HFFc6 (cell line): ENCODE measurements at places on chromosomes 16 and 17. TPM values are rescaled to one million over a fixed set of nuclear protein-coding genes. Genes with fewer than 3 reads are reported as not detected.

The LGALS9B gene
- total RNA-seq: not detected in 3 replicates

The ADORA2B gene
- 0.91 and 1.1 TPM in 2 replicates for total RNA-seq

The KRT36 gene
- total RNA-seq: not detected in 3 replicates

The INCA1 gene
- total RNA-seq: 0.66 to 1.1 TPM (median 0.68 TPM) in 3 replicates

The MAPT gene
- total RNA-seq: 0.27 to 0.43 TPM (median 0.29 TPM) in 3 replicates

The STAC2 gene
- total RNA-seq: not detected in 3 replicates

The HASPIN gene
- total RNA-seq: 4.5 to 8.9 TPM (median 8.0 TPM) in 3 replicates

The SCIMP gene
- not detected in 3 replicates for total RNA-seq

The UNC13D gene
- total RNA-seq: 0.17 TPM in 2 of 3 replicates, not detected in the other

The LDHD gene
- 0.58 to 1.9 TPM (median 1.1 TPM) in 3 replicates for total RNA-seq

The CIAO3 gene
- total RNA-seq: 17.6 to 21.8 TPM (median 18.9 TPM) in 3 replicates

The ITGB3 gene
- total RNA-seq: 2.2 to 3.4 TPM (median 2.6 TPM) in 3 replicates

DNA sequence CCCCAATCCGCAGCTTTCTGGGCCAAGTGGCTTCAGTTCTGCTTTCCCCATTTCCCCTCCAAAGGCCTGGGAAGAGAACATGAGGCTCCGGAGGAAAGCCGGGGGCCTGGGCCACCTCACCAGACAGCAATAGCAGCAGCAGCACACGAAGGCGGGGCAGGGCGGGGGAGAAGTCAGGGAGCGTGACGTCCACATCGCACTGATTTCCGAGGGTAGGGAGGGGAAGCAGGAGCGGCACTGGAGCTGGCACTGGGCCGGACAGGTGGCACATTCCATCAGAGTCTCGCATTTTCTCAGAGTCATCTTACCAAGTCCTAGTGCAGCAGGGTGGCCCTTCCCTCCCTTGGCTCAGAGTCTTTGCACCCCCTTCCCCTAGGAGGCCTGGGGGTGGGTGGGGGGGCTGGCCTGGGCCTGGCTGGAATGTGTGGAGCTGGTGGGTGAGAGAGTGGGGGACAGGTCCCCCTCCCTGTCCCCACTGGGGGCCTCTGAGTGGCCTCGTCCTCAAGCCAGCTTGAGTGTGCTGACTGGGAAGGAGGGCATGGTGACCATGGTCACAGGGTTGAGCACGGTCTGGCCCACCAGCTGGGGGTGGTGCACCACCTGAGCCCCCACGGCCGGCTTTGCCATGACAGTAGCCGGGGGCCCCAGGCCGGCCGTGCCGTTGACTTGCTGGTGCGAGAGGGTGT, 14.3 kb downstream of the MNT start:
- no peak overlapping the region for H3K27ac ChIP-seq
- DNase-seq: no peak
- H3K27me3 ChIP-seq: peaks cover 8% of the 10 kb centered on the region
- peaks cover 19% of the 10 kb centered on the region for H3K36me3 ChIP-seq
- peaks cover 39% of the 10 kb centered on the region for H3K4me1 ChIP-seq

GRCh38 chr17:75565066-75565465, 22.5 kb upstream of the MYO15B start:
- no peaks in the 10 kb centered on the region for H3K36me3 ChIP-seq
- no peak overlapping the region for H3K27ac ChIP-seq
- H3K4me1 ChIP-seq: peaks cover 10% of the 10 kb centered on the region
- peaks cover 21% of the 10 kb centered on the region for H3K27me3 ChIP-seq
- DNase-seq: peak; percentile 45
- no peak overlapping the region for H3K4me3 ChIP-seq

DNA sequence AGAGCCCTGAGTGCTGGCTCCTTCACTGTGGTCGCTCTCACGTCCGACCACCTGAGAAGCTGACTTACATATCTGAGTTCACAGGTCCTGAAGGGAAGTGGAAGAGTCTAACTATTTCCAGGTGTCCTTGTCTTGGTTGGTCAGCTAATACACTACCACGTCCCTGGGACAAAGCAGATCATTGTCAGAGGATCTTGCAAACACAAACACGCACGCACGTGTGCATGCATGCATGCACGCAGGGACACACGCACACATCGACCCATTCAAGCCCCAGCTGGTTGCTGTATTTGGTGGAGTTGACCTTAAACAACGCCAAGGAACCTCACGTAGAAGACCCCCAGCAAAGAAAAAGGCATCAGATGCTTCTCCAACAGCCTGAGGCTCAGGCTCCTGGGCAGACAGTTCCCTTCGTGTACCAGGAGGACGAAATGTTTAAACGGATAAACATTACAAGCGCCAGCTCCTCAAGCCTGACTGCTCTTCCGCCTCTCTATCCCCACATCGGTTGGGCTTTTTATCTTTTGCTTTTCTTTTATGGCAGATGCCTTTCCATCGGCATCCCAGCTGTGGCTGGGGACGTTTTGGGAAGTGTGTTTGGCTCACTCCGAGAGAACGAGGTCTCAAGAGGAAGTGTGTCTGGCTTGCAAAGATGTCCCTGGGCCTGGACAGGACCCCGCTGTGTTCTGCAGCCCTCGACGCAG, 95.8 kb downstream of the TBC1D16 start:
- H3K4me1 ChIP-seq: peaks cover 9% of the 10 kb centered on the region
- no peak overlapping the region for H3K27ac ChIP-seq
- peaks cover 14% of the 10 kb centered on the region for H3K36me3 ChIP-seq
- no peaks in the 10 kb centered on the region; the same call in none of the 2 replicates for H3K27me3 ChIP-seq
- H3K4me3 ChIP-seq: no peak overlapping the region

- peak; percentile 30 for DNase-seq
- no peaks in the 10 kb centered on the region for H3K36me3 ChIP-seq
- no peak overlapping the region; the same call in 1 of the 2 replicates for H3K4me3 ChIP-seq
- peak overlapping the region; percentile 82 for H3K27ac ChIP-seq
- peaks cover 2% of the 10 kb centered on the region; the same call in 1 of the 2 replicates for H3K27me3 ChIP-seq
Observed at GRCh38 chr17:62823111-62823893, 15.2 kb upstream of the MARCHF10 start.

DNA sequence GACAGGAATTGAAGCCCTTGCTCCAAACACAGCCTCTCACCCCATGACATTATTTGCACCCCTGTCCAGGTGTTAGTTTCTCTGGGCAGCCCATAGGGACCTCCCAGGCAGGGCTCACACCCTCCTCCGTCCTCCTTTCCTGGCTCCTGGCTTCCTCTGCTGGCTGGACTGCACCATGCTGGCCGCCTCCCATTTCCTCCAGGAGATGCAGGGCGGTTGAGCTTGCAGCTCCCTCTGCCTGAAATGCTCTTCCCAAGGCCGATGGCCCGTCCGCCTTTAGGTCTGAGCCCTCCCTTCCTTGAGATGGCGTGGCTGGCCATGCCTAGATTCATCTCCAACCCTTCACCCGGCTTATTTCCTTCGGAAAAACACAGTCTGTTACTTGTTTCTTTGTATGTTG, 334.8 kb downstream of the SNX29 start:
- H3K4me1 ChIP-seq: peaks cover 22% of the 10 kb centered on the region
- DNase-seq: no peak
- H3K27ac ChIP-seq: no peak overlapping the region

DNA sequence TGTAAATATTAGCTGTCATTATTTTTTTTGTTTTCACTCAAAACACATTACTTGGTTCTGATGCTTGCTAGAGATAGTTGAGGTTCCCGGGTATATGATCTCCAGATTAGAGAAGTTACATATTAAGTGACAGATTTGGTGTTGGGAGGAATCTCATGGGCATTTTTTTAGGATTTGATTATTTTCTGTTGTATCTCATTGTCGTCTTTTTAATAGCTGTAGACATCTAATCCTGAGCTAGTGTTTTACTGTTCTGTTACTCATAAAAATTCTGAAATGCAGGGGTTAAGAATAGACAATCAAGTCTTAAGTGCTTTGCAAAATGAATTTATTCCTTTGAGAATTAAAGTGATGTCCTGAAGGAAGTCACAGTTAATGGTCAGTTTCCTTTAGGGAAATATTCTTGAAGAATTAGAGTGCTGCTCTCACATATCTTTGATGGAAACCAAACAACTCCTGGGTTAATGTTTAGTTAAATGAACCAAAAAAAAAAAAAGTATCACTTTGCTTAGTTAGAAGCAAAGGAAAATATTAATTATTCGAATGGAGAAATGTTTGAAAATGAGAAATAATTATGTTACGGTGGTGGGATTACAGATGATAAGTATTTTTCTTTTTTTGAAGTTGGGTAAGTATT, 251.7 kb upstream of the CACNG5 start:
- no peak for DNase-seq
- H3K36me3 ChIP-seq: peaks cover 14% of the 10 kb centered on the region

- H3K36me3 ChIP-seq: peaks cover 56% of the 10 kb centered on the region
- no peaks in the 10 kb centered on the region for H3K27me3 ChIP-seq
- DNase-seq: peak; percentile 28
- no peak overlapping the region for H3K4me3 ChIP-seq
- peaks cover 31% of the 10 kb centered on the region for H3K4me1 ChIP-seq
Observed at GRCh38 chr17:62597920-62598319, 29.6 kb upstream of the MRC2 start.

- peaks cover 13% of the 10 kb centered on the region for H3K4me1 ChIP-seq
- H3K27ac ChIP-seq: no peak overlapping the region
- H3K36me3 ChIP-seq: no peaks in the 10 kb centered on the region
- no peaks in the 10 kb centered on the region; the same call in 1 of the 2 replicates for H3K27me3 ChIP-seq
- no peak for DNase-seq
- no peak overlapping the region for H3K4me3 ChIP-seq
Observed at GRCh38 chr16:64276646-64277045, 845.2 kb downstream of the CDH11 start.

DNA sequence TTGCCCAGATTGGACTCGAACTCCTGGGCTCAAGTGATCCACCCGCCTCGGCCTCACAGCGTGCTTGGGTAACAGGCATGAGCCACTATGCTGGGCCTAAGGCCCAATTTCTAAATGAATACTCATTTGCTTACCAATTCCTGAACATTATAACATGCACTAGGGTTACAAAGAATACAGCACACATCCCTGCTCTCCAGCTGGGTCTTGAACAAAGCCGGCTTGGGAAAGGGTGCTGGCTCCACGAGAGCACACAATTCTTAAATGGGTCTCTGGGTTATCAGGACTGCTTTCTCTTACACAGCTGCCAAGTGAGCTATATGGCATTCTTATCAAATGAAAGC, 58.3 kb downstream of the HIC1 start:
- no peak overlapping the region for H3K27ac ChIP-seq
- peaks cover 2% of the 10 kb centered on the region; the same call in 1 of the 2 replicates for H3K27me3 ChIP-seq
- H3K4me3 ChIP-seq: no peak overlapping the region
- no peaks in the 10 kb centered on the region for H3K36me3 ChIP-seq

GRCh38 chr17:49393491-49394255, 21.0 kb downstream of the PHB1 start:
- no peaks in the 10 kb centered on the region for H3K36me3 ChIP-seq
- peaks cover 36% of the 10 kb centered on the region for H3K4me1 ChIP-seq
- no peaks in the 10 kb centered on the region; the same call in 1 of the 2 replicates for H3K27me3 ChIP-seq

GRCh38 chr17:9771465-9771864, 19.9 kb downstream of the DHRS7C start:
- H3K36me3 ChIP-seq: no peaks in the 10 kb centered on the region
- H3K4me3 ChIP-seq: no peak overlapping the region
- DNase-seq: no peak
- H3K27me3 ChIP-seq: peaks cover 2% of the 10 kb centered on the region; the same call in 1 of the 2 replicates
- no peak overlapping the region for H3K27ac ChIP-seq

DNA sequence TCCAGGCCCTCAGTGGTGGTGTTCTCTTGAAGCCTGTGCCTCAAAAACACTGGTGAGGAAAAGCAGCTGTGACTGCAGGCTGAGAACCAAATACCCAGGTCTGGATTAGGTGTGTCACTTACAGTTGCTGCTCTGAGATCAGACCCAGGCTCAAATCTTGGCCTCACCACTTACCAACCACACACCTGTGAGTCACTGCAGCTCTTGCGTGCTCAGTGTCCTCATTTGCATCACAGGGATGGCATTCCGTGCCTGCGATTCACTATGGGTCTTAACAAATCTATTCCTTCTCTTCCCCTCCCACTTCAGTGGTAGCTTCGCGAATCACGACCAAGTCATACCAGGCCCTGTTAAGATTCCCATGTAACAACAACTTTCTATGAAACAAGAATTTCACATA, 233.4 kb upstream of the HSBP1 start:
- H3K4me1 ChIP-seq: no peaks in the 10 kb centered on the region

- no peaks in the 10 kb centered on the region for H3K4me1 ChIP-seq
- H3K4me3 ChIP-seq: no peak overlapping the region
- DNase-seq: no peak
- no peak overlapping the region for H3K27ac ChIP-seq
Observed at GRCh38 chr17:67747681-67748235, 30.0 kb downstream of the NOL11 start.

DNA sequence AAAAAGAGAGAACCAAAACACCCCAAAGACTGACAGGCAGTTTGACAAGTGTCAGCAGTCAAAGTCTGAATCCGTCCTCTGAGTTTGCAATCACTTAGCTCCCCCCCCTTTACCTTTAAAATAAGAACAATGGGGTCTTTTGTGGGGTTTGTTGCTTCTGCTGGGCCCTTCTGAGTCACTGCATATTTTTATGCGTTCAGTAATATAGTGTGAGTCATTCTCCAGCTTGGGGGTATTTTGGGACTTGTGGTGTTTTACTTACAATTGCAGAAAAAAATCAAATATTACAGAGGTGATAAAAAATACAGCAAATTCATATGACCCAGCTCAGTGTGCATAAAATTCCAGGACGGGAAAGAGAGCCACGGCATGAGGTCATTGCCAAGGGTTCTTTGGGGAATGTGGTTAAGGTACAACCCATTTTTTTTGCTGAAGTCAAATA, 120.1 kb downstream of the CYLD start:
- H3K27me3 ChIP-seq: peaks cover 9% of the 10 kb centered on the region
- H3K36me3 ChIP-seq: no peaks in the 10 kb centered on the region
- DNase-seq: peak; percentile 8
- H3K4me1 ChIP-seq: peaks cover 10% of the 10 kb centered on the region

- H3K27ac ChIP-seq: no peak overlapping the region
- no peak overlapping the region for H3K4me3 ChIP-seq
- peaks cover 9% of the 10 kb centered on the region; the same call in 1 of the 2 replicates for H3K36me3 ChIP-seq
- H3K27me3 ChIP-seq: no peaks in the 10 kb centered on the region
- no peaks in the 10 kb centered on the region; the same call in 1 of the 2 replicates for H3K4me1 ChIP-seq
Observed at GRCh38 chr17:66123163-66123562, 68.8 kb downstream of the CEP112 start.

GRCh38 chr17:7004398-7005253, 7.8 kb upstream of the RNASEK start:
- H3K4me3 ChIP-seq: no peak overlapping the region
- H3K36me3 ChIP-seq: peaks cover 11% of the 10 kb centered on the region
- H3K27ac ChIP-seq: no peak overlapping the region
- DNase-seq: peak; percentile 56
- H3K27me3 ChIP-seq: no peaks in the 10 kb centered on the region; the same call in 1 of the 2 replicates

- peaks cover 15% of the 10 kb centered on the region for H3K4me1 ChIP-seq
- no peak overlapping the region for H3K4me3 ChIP-seq
- no peaks in the 10 kb centered on the region; the same call in 1 of the 2 replicates for H3K36me3 ChIP-seq
Observed at GRCh38 chr17:62160816-62161215, 95.7 kb upstream of the MED13 start.

GRCh38 chr17:30995347-30995746, 24.5 kb downstream of the RNF135 start:
- no peaks in the 10 kb centered on the region for H3K4me1 ChIP-seq
- no peak overlapping the region for H3K4me3 ChIP-seq

DNA sequence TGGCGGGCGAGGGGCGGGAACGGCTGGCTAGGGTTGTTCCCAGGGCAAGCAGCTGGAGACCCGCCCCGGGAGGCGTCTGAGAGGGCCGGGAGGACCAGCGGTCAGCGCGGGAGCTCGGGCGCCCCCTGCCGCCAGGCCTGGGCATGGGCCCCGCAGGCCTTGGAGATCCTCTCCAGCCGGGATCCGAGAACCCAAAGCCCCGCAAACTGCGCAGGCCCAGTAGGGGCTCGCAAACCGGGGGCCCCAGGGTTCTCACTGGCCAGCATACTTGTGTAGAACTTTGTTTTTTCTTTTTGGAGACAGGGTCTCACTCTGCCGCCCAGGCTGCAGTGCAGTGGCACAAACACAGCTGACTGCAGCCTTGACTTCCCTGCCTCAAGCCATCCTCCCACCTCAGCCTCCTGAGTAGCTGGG, 20.8 kb upstream of the ZNF423 start:
- no peaks in the 10 kb centered on the region for H3K36me3 ChIP-seq
- no peak for DNase-seq
- no peaks in the 10 kb centered on the region for H3K4me1 ChIP-seq
- no peak overlapping the region for H3K27ac ChIP-seq
- H3K27me3 ChIP-seq: peaks cover 28% of the 10 kb centered on the region
